ENCODE measurements at places on chromosomes 12 and 14. TPM values are rescaled to one million over a fixed set of nuclear protein-coding genes. Genes with fewer than 3 reads are reported as not detected.

- no peak for DNase-seq
- no peak overlapping the region for H3K27ac ChIP-seq
- H3K4me3 ChIP-seq: no peak overlapping the region
These were observed 411.0 kb downstream of the NELL2 start for GRCh38 chr12:44465139-44465538.

Gene CHGA
- not detected for total RNA-seq

Gene BCL2L14
- total RNA-seq: 7.7 TPM

Gene AHNAK2
- 0.07 TPM for total RNA-seq

- H3K4me3 ChIP-seq: no peak overlapping the region
- DNase-seq: no peak
- H3K36me3 ChIP-seq: no peaks in the 10 kb centered on the region
- H3K27me3 ChIP-seq: peaks cover 3% of the 10 kb centered on the region
- H3K27ac ChIP-seq: no peak overlapping the region
- peaks cover 3% of the 10 kb centered on the region for H3K4me1 ChIP-seq
These were observed 172.0 kb downstream of the BCAT1 start for GRCh38 chr12:24776861-24777260.

All from activated CD4-positive, alpha-beta T cell treated with anti-CD3 and anti-CD28 coated beads for 36 hours (primary cell).